ENCODE measurements at places on chromosomes 16 and 17.

GRCh38 chr16:1341495-1342420 lies 8.3 kb downstream of the BAIAP3 start:
- no peaks in the 10 kb centered on the region for H3K36me3 ChIP-seq
- H3K4me1 ChIP-seq: no peaks in the 10 kb centered on the region
- no peak overlapping the region for H3K27ac ChIP-seq
- H3K4me3 ChIP-seq: no peak overlapping the region
- H3K27me3 ChIP-seq: no peaks in the 10 kb centered on the region

DNA sequence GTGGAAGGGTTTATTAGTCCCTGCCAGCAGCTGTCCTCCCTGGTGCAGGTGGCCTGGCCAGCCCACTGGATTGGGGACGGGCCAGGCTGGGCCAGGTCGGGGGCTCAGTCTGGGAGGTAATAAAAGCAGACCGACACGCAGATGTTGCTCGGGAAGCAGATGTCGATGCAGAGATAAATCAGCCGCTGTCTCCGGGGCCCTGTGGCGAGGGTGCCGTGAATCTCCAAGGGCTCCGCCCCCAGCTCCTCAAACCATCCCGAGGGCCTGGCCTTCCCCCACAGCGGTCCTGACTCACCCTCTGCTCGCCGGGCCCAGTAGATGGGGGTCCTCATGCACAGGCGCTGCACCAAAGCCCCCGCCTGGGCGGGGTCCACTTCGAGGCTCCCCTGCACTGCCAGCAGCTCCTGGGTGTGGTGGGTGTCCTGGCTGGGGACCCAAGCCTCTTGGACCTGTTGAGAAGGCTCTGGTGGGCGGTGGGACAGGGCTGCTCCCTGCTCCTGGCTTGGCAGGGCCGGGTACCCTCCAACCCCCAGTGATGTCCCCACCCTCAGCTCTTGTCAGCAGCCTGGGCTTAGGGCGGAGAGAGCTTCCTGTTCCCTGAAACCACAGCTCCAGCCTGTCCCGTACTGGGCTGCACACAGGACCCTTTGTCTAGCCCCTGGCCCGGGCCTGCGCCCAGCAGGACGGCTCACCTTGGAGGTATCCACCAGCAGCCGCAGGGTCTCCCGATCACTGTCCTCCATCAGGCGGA lies 1.2 kb downstream of the BRICD5 start:
- H3K36me3 ChIP-seq: peaks cover 27% of the 10 kb centered on the region
- no peak overlapping the region for H3K27ac ChIP-seq
- no peaks in the 10 kb centered on the region for H3K27me3 ChIP-seq
- no peak for DNase-seq
- no peak overlapping the region for H3K4me3 ChIP-seq

GRCh38 chr17:14225254-14225980 lies 11.2 kb downstream of the CDRT15 start:
- no peak for DNase-seq
- H3K4me3 ChIP-seq: no peak overlapping the region
- no peak overlapping the region for H3K27ac ChIP-seq
- H3K4me1 ChIP-seq: no peaks in the 10 kb centered on the region

- H3K27ac ChIP-seq: peak overlapping the region; percentile 78
- peak; percentile 53 for DNase-seq
- peaks cover 27% of the 10 kb centered on the region for H3K4me1 ChIP-seq
- no peaks in the 10 kb centered on the region for H3K27me3 ChIP-seq
These were observed 622 bp downstream of the CUEDC1 start for GRCh38 chr17:57954397-57955182.

- H3K27ac ChIP-seq: no peak overlapping the region
- no peaks in the 10 kb centered on the region for H3K36me3 ChIP-seq
- DNase-seq: peak; percentile 79
These were observed 233.1 kb upstream of the WSCD1 start for GRCh38 chr17:5837055-5837491.

DNA sequence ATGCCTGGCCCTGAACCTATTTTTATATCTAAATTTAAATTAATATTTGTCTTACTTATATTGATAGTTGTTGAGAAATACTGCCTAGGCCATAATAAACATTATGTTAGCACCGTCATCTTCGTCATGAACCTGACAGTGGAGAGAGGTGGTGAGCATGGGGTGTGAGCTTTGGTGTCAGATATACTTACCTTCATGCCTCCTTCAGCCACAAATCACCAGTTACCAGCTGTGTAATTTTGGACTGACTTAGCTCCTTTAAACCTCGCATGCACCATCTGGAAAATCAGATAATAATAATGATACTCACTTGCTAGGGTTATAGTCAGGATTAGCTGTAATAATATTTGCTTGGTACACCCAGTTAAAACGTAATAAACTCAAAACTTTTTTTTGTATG lies 35.0 kb downstream of the SNX29 start:
- no peaks in the 10 kb centered on the region for H3K36me3 ChIP-seq
- no peak overlapping the region for H3K4me3 ChIP-seq
- no peak for DNase-seq
- H3K27me3 ChIP-seq: no peaks in the 10 kb centered on the region
- H3K27ac ChIP-seq: no peak overlapping the region

GRCh38 chr17:55040611-55041010 lies 72.0 kb downstream of the STXBP4 start:
- H3K27ac ChIP-seq: no peak overlapping the region
- H3K36me3 ChIP-seq: no peaks in the 10 kb centered on the region
- DNase-seq: no peak
- no peaks in the 10 kb centered on the region for H3K27me3 ChIP-seq
- H3K4me1 ChIP-seq: no peaks in the 10 kb centered on the region

DNA sequence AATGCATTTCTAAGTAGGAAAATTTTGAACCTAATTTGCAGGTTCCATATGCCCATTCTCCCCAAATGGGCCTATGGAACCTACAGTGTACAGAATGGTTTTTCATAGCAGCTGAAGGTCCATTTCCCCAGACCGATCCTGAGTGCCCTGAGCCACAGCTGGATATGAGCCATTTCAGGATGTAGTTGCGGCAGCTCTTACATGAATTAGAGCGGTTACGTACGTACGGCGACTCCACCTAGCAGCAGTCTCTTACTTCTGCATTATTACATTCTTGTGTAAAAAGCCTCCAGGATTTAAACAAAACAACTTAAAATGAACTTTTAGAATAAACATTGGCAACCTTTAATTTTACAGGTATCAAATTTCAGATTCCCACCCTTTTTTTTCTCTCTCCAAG lies 225.3 kb downstream of the SNX29 start:
- H3K4me3 ChIP-seq: no peak overlapping the region
- H3K4me1 ChIP-seq: no peaks in the 10 kb centered on the region
- DNase-seq: no peak
- H3K27ac ChIP-seq: no peak overlapping the region

DNA sequence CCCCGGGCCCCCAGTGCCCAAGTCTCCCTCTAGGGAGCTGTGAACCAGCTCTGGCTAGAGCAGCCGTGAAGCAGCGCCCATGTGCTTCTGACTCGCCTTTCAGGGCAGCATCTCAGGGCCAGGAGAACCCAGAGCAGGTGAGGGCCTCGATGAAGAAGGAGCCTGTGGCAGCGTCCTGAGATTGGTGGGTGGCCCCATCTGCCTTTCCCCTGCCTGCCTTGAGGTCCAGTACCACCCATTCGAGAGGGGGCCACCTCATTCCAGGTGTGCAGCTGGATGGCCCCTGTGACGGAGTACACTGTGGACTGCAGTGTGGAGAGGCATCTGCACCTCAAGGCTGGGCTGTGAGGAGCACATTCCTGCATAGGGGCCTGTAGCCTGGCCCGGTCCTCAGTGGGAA lies 167.3 kb upstream of the ZNF267 start:
- H3K27ac ChIP-seq: no peak overlapping the region
- peaks cover 1% of the 10 kb centered on the region for H3K36me3 ChIP-seq
- H3K4me1 ChIP-seq: no peaks in the 10 kb centered on the region

DNA sequence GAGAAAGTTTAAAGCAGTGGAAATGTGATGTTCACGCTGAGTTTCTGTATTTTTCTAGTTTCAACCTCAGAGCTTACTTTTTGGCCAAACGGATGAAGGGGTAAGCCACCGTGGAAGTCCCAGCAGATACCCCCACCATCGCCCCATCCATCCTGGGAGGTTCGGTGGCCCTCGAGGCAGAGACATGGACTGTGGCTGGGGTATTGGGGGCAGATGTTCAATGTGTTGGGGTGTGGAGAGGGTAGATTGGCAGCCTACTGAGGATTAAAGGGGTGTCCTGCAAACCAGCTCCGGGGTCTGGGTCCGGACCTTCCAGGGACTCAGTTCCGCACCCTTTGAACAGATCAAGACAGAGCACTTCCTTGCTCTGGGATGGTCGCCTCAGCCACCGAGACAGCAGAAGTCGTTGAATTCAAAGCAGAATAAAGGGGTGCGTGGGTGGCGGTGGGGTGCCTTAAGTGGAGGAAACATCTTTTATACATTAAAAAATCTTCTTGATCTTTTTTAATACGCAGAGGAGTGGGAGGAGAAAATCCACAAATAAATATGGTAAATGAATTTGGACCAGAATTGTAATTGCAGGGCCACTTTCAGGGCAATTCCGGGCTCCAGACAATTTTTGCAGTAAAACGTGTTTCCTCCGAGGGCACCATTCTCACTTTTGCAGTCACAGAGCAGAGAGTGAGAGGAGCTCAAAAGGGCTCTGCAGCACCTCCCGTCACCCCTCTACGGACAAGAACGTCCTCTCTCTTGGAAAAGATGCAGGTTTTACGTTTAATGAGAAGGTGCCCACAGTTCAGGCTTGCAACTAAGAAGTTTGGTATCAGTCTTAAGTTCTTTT lies 8.2 kb upstream of the CBX8 start:
- no peak overlapping the region for H3K27ac ChIP-seq
- DNase-seq: no peak
- no peaks in the 10 kb centered on the region for H3K4me1 ChIP-seq

DNA sequence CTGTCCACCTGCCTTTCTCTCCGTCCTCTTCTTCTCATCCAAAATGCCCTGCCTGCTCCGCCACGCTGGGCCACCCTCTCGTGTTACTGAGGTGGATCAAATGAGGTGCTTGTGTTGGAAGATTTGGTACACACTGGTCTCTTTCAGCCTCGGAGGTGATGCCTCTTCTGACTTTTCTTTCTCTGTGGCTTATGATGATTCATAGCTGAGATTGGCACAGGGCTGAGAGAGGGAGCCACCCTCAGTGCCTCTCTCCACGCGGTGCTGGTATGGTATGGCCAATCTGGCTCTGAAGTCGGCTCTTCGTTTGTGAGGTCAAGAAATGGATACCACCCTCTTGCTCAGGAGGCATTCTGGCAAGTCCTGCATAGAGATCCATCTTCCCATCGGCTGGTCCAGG lies 82.4 kb downstream of the PLCG2 start:
- no peaks in the 10 kb centered on the region for H3K36me3 ChIP-seq
- no peak overlapping the region for H3K4me3 ChIP-seq
- no peak overlapping the region for H3K27ac ChIP-seq
- no peak for DNase-seq
- H3K4me1 ChIP-seq: no peaks in the 10 kb centered on the region

- no peaks in the 10 kb centered on the region for H3K36me3 ChIP-seq
- DNase-seq: peak; percentile 19
- no peak overlapping the region for H3K27ac ChIP-seq
These were observed 11.6 kb upstream of the MFAP4 start for GRCh38 chr17:19398301-19399181.

- no peak for DNase-seq
- H3K36me3 ChIP-seq: no peaks in the 10 kb centered on the region
- H3K27me3 ChIP-seq: no peaks in the 10 kb centered on the region
These were observed 22.8 kb downstream of the BAIAP2 start for GRCh38 chr17:81057777-81058176.

DNA sequence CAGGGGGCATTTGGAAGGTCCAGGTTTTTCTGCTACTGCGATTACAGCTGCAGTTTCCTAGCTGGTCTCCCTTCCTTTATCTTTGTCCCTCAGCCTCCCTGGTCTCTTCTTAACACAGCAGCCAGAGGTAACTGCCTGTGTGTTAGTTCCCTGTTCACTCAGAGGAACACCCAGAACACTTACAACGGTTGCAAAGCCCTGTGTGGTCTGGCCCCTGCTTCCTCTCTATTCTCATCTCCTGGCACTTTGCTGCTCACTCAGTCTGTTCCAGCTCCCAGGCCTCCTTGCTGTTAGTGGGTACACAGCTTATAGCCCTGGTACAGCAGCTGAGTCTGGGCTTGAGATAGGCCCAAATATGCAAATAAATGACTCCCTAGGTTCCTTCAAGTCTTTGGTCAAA lies 16.4 kb downstream of the NTN1 start:
- H3K27ac ChIP-seq: no peak overlapping the region
- H3K4me1 ChIP-seq: no peaks in the 10 kb centered on the region
- H3K36me3 ChIP-seq: no peaks in the 10 kb centered on the region

DNA sequence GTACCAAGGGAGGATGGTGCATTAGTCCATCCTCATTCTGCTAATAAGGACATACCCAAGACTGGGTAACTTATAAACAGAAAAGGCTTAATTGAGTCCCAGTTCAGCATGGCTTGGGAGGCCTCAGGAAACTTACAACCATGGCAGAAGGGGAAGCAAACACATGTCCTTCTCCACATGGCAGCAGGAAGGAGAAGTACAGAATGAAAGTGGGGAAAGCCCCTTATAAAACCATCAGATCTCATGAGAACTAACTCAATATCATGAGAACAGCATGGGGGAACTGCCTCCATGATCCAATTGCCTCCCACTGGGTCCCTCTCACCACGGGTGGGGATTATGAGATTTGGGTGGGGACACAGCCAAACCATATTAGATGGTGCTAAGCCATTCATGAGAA lies 84.5 kb downstream of the SEC14L1 start:
- DNase-seq: no peak
- H3K4me3 ChIP-seq: no peak overlapping the region
- no peaks in the 10 kb centered on the region for H3K36me3 ChIP-seq
- no peaks in the 10 kb centered on the region for H3K4me1 ChIP-seq
- no peaks in the 10 kb centered on the region for H3K27me3 ChIP-seq
- H3K27ac ChIP-seq: no peak overlapping the region

- DNase-seq: no peak
- no peak overlapping the region for H3K27ac ChIP-seq
- H3K36me3 ChIP-seq: no peaks in the 10 kb centered on the region
- H3K27me3 ChIP-seq: no peaks in the 10 kb centered on the region
- no peaks in the 10 kb centered on the region for H3K4me1 ChIP-seq
These were observed 352.7 kb downstream of the CA10 start for GRCh38 chr17:51805765-51806164.

DNA sequence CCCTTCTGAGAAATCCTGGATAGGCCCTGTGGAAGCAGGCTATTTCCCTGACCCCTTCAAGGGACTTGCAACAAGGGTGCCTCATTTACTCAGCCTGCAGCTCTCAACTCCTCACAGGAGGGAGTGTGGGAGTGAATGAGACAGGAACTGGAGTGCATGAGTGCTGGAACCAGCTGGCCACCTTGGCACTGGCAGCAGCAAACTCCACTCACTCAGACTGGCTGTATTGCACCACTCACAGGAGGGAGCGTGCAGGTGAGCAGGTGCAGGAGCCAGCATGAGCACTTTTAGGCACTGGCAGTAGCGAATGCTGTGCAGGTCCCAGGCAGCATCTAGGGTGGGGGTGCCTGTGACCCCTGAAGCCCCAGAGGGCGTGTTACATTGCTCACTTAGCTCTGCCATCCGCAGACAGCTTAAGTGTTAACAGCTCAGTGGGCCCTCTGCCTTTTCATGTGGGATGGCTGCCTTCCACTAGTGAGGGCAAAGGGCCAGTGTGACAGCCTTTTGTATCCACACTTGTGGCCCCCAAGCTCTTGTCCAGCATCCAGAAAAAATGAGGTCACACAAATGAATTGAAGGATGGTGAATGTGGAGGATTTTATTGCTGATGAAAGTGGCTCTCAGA lies 11.0 kb upstream of the ZNHIT3 start:
- no peaks in the 10 kb centered on the region for H3K36me3 ChIP-seq
- no peaks in the 10 kb centered on the region for H3K4me1 ChIP-seq
- DNase-seq: no peak
